ENCODE measurements at places on chromosomes 1 and 21.

GRCh38 chr1:10651389-10651766 lies 145.1 kb downstream of the CASZ1 start:
- no peak for DNase-seq

DNA sequence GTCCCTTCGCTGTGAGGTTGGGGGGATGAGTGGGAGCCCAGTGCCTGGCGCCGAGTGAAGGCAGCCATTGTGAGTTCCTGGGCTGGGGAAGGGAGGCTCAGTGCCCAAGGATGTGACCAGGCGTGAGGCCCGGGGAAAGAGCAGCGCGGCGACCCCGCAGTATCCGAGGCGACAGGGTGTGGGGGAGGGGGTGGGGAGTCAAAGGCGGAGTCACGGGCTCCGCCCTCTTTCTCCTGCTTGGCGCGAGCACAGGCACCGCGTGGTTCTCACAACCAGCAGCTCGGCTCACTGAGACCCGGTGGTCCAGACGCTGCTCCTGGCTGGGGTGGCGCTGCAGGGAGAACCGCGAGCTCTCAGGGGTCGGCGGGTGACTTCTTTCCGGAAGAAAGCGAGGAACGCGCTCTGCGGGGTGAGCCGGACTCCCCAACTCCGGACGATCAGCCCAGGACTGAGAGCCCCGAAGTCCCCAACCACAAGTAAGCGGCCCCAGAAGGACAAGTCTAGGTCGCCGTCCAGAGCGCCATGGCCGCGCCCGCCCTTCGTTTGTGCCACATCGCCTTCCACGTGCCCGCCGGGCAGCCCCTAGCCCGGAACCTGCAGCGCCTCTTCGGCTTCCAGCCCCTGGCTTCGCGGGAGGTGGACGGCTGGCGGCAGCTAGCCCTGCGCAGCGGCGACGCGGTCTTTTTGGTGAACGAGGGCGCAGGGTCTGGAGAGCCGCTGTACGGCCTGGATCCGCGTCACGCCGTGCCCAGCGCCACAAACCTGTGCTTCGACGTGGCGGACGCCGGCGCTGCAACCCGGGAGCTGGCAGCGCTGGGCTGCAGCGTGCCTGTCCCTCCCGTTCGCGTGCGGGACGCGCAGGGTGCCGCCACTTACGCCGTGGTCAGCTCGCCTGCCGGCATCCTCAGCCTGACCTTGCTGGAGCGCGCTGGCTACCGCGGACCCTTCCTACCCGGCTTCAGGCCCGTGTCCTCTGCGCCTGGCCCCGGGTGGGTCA lies at the start of gene HPDL:
TSS of gene HPDL (plus strand) at position 269 of the 997 bp plus-strand sequence. CDS start at position 523, 254 bp downstream.
- DNase-seq, result peak; percentile 46

GRCh38 chr1:163561580-163562295 lies 240.0 kb downstream of the NUF2 start:
- peak; percentile 26 for DNase-seq

- DNase-seq, result no peak
Observed at GRCh38 chr1:163191301-163191700, 11.4 kb downstream of the RGS5 start.

- no peak for DNase-seq
Observed at GRCh38 chr1:109634771-109635750, 15.4 kb downstream of the AMPD2 start.

DNA sequence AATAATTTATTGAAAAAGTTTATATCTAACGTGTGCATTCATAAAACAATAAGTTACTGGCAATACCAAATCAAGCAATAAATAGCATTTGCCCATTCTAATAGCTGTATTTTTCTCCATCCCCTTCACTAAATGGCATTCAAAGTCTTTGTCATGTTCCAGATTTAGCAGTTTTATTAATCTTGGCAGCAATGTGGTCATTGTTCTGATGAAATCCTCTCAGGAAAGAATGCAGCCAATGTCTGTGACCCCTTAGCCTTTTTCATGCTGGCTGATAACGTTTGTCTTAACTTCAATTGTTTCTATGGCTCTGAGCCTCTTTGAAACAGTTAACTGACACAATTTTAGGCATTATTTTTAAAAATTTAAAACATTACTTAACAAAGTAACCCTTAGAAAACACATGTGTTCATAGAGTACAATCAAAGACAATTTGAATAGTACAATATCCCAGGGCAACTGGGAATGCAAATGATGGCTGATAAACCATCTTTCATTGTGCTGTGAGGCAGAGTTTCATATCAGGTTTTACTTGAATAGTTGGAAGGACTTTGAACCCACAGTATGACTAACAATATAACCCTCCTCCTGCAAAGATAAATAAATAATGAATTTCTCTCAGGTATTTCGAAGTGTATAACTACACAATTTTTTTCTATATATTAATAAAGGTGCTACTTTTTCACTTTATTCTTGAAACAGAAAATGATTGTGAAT lies 217.5 kb downstream of the LRRIQ3 start:
- DNase-seq, result no peak

DNA sequence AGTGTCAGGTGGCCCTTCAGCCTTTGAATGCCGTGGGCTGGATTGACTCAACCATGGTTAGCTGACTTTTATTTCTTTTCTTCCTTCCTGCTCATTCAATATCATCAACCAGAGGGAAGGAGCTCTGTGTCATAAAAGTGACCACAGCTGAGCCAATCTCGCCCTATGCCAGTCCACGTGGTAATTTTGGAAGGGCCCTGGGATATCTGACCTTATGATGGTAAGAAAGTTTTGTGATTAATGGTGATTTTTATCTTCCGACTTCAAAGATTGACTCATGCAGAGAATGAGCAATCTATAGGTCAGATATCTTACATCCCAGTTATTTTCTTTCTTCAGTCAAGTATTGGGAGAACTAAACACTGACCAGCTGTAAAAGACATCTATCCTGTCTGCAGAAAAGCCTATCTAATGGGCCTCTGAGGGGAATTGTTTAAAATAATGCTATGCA lies 170.3 kb downstream of the ZC3H11B start:
- peak; percentile 32 for DNase-seq

All from cardiac fibroblast (primary cell).